ENCODE measurements at places on chromosomes 11 and 22. TPM values are rescaled to one million over a fixed set of nuclear protein-coding genes. Genes with fewer than 3 reads are reported as not detected.

CRACR2B gene
- total RNA-seq: 2.1 TPM

TMEM126A gene
- 11.5 TPM for total RNA-seq

DNA sequence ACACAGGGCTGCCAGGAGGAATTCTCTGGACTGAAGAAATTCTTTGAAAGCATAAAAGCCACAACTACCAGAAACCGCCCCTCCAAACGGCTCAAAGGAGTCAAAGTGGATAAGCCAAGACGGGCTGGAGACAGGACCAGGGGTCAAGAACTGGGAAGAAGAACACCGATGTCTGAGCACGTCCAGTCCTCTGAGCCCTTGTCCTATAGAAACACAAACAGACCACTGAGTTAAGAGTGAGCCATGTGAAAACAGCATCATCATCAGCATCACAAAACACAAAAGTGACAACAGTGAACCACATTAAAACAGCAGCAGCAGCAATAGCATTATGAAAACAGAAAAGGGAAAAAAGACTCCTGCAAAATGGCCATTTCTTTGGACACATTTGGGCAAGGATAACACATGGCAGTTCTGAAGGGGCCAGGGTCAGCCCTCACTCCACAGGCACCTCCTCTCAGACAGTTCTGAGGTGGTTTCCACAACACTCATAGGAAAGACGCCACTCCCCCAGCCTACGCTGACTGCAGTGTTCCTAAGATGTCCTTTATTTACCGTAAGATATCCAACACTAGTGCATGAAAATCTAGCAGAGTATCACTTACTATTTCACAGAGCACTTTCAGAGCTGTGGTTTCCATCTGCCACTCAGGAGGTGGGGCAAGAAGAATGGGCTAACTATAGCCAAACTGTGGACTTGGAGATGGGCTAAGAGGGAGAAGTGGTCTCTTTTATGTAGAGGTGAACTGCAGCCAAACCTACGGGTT, 28.6 kb upstream of the YPEL1 start:
- no peaks in the 10 kb centered on the region for H3K36me3 ChIP-seq
- H3K4me3 ChIP-seq: no peak overlapping the region
- H3K27me3 ChIP-seq: no peaks in the 10 kb centered on the region

DNA sequence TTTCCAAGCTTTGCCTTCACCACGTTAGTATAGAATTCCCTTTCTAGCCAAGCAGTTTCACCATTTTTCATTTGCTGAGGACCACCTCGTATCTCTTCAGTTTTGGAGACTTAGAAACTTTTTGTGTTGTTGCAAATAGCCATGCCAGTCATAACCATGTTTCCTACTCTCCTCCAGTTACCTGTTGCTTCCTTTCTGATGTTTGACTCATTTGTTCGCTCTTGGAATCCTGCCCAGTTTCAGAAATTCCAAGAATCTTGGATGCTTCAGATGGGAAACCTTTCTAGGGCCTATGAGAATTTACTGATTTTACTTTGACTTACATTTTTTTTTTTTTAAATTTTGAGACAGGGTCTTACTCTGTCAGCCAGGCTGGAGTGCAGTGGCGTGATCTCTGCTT, 65.4 kb downstream of the PPP6R3 start:
- H3K27ac ChIP-seq: no peak overlapping the region
- no peak overlapping the region for H3K4me3 ChIP-seq
- no peaks in the 10 kb centered on the region for H3K36me3 ChIP-seq
- H3K4me1 ChIP-seq: no peaks in the 10 kb centered on the region
- H3K27me3 ChIP-seq: no peaks in the 10 kb centered on the region

DNA sequence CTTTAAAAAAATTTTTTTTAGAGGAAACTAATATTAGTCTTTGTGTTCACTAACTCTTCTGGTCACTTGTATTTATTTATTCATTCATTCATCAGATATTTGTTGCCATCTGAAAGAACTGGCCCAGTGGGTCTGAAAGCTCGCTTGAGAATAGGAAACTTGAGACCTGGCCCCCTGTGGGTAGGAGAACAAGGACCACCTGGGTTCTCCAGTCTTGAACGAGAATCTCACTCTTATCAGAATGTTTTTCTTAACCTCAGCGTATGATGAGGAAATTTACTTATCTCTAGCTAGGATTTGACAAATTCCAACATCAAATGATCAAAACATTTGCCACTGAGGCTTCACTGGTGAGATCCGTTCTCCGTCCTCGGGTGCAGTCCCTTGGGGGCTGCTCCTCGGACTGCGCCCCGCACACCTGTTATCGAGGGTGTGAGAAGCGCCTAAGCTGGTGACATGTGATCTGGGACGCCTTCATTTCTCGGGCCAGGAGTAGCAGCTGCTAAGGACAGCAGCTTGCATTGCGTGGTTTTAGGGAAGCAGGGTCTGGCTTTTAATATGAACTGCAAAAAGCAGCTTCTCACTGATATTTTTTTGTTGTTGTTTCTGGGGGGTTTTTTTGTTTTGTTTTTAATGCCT, 6.3 kb downstream of the C22orf31 start:
- no peak for DNase-seq
- no peak overlapping the region for H3K4me3 ChIP-seq
- no peak overlapping the region for H3K27ac ChIP-seq
- no peaks in the 10 kb centered on the region for H3K36me3 ChIP-seq
- no peaks in the 10 kb centered on the region for H3K4me1 ChIP-seq
- no peaks in the 10 kb centered on the region for H3K27me3 ChIP-seq

DNA sequence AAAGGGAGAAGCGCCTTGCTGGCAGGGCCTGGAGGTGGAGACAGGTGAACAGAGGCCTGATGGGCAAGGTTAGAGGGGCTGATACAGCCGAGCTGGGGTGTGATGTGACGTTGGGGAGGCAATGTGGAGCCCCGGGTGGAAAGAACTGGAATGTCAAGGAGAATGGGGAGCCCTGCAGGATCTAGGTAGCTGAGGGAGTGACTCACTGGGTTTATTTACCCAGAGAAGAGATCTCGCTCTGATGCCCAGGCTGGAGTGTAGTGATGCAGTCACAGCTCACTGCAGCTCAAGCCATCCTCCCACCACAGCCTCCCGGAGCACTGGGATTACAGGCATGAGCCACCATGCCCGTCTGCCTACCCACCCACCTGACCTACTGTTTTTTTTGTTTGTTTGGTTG, 1.9 kb upstream of the CYB5R3 start:
- no peak overlapping the region for H3K27ac ChIP-seq
- H3K4me3 ChIP-seq: no peak overlapping the region
- no peaks in the 10 kb centered on the region for H3K27me3 ChIP-seq
- no peak for DNase-seq
- no peaks in the 10 kb centered on the region for H3K36me3 ChIP-seq
- peaks cover 21% of the 10 kb centered on the region for H3K4me1 ChIP-seq

DNA sequence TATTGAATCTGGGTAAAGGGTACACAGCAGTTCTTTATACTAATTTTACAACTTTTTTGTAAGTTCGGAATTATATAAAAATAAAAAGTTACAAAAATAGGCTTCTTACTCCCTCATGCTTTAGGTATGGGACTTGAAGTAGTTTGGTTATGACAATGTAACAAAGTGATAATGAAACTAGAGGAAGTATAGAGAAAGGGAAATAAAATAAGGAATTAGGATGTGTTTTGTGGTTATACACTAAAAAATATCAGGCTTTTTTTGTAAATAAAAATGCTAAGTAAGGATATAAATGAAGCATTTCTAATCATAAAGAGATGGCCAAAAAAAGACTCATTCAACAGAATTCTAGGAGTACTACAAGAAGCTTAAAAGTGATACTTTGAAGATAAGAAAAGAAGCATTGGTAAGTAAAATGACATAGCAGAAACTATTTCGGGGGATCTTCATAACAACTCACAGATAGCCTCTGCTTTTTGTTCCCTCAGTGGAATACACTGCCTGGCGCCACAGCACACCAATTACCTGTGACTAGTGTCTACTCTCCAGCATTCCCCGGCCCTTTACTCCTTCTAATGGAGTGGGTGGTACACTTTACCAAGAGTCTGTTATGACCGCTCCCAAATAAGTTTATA, 322.7 kb upstream of the PITPNB start:
- no peak for DNase-seq
- no peaks in the 10 kb centered on the region for H3K4me1 ChIP-seq
- H3K27me3 ChIP-seq: no peaks in the 10 kb centered on the region
- H3K36me3 ChIP-seq: no peaks in the 10 kb centered on the region

DNA sequence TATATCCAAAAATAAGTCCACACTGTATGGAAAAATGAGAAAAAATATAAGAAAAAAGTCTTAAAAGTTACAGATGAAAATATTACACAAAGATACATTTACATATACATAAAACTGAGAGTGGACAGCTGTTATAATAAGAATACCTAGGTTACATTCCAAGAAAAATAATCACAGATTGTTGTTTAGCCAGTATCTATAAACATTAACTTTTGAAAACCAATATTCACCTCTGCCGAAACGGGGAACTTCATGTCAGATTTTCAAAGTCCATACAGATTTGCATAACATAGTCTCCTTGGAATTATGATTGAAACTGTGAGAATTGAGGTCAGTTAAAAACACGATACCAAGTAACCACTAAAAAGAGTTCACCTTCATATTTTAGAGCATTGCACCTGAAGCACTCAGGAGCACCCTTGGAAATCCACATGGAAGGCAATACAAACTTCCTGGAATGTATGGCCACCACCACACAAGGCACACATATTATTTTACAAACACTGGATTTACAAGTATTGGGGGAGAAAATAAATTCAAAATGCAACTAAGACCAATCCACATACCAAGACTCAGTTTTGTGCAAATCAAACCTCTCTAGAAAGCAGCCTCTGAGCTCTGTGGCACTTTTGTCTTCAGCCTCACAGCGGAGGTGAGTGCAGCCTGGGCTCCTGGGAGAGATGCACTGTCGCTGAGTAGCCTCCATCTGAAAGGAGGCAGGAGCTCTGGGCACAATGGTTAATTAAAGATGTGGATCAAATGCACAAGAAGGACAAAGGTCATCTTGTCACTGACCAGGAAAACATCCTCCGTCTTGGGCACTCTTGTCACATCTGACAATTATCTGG, 34.4 kb downstream of the ZNF195 start:
- no peak for DNase-seq
- H3K4me1 ChIP-seq: no peaks in the 10 kb centered on the region
- no peak overlapping the region for H3K4me3 ChIP-seq
- H3K27me3 ChIP-seq: no peaks in the 10 kb centered on the region
- no peaks in the 10 kb centered on the region for H3K36me3 ChIP-seq

Data from uterus (tissue), 4 donors.